ENCODE measurements at places on chromosomes 4 and X.
A peak's percentile ranks its signal among the peaks of the same experiment; 100 is the strongest.

GRCh38 chr4:1345903-1346780 is 866 bp upstream of the UVSSA start:
- peak; percentile 66 for DNase-seq
- peaks cover 7% of the 10 kb centered on the region for H3K4me1 ChIP-seq
- H3K36me3 ChIP-seq, result peaks cover 7% of the 10 kb centered on the region
- H3K4me3 ChIP-seq, result peak overlapping the region; percentile 77
- H3K27me3 ChIP-seq, result no peaks in the 10 kb centered on the region

DNA sequence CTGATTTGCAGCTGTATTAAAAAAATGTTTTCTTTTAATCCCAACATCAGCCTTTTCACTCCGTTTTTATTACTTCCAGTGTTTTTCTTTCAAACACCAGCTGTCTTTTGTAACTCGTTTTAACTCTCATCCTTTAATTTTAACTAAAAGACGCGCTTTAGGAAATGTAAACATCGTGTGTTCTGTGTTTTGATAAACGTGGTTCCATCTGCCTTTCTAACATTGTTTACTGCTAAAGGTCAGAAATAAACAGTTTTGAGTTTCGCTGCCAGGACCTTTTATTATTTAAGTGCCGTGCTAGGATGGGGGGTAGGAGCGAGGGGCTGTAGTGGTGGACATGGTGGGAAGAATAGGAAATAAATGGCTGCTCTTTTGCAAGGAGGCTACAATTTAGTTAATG is 1.5 kb downstream of the N4BP2 start:
- H3K36me3 ChIP-seq, result peaks cover 21% of the 10 kb centered on the region
- peaks cover 23% of the 10 kb centered on the region for H3K4me1 ChIP-seq
- DNase-seq, result no peak
- no peak overlapping the region for H3K27ac ChIP-seq

GRCh38 chr4:6248394-6248793 is 21.3 kb upstream of the WFS1 start:
- no peaks in the 10 kb centered on the region for H3K4me1 ChIP-seq
- H3K27ac ChIP-seq, result no peak overlapping the region
- DNase-seq, result no peak
- H3K4me3 ChIP-seq, result no peak overlapping the region

GRCh38 chr4:154004016-154004415 is 215.1 kb upstream of the SFRP2 start:
- no peak overlapping the region for H3K4me3 ChIP-seq
- H3K36me3 ChIP-seq, result no peaks in the 10 kb centered on the region
- DNase-seq, result no peak

GRCh38 chr4:78781924-78782323 is 5.8 kb downstream of the BMP2K start:
- no peak for DNase-seq
- no peak overlapping the region for H3K27ac ChIP-seq
- H3K4me3 ChIP-seq, result no peak overlapping the region
- no peaks in the 10 kb centered on the region for H3K27me3 ChIP-seq
- no peaks in the 10 kb centered on the region for H3K4me1 ChIP-seq

GRCh38 chr4:41795796-41796385 is 47.4 kb upstream of the PHOX2B start:
- H3K27ac ChIP-seq, result no peak overlapping the region
- no peak overlapping the region for H3K4me3 ChIP-seq
- no peaks in the 10 kb centered on the region for H3K36me3 ChIP-seq
- peaks cover 4% of the 10 kb centered on the region for H3K27me3 ChIP-seq
- DNase-seq, result no peak
- H3K4me1 ChIP-seq, result no peaks in the 10 kb centered on the region

GRCh38 chrX:134180601-134181274 is 56.2 kb upstream of the CCDC160 start:
- peaks cover 6% of the 10 kb centered on the region for H3K27me3 ChIP-seq
- no peak overlapping the region for H3K27ac ChIP-seq
- H3K4me1 ChIP-seq, result no peaks in the 10 kb centered on the region
- no peaks in the 10 kb centered on the region for H3K36me3 ChIP-seq
- no peak overlapping the region for H3K4me3 ChIP-seq

DNA sequence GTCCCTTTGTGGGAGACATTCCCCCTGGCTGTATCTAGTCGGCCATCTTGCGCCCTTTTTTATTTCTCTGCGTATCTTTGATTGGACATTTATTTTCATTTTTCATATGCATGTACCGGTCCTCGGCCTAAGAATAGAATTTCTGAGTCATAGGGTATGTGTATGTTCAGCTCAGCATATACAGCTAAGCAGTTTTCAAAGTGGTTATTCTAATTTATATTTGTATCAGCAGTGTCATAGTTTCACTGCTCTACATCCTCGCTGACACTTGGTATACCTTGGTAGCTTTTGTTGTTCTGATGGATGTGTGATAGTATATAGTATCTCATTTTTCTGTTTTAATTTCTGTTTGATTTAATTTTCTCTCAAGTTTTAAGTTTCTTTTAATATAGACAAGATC is 38.7 kb downstream of the BEX3 start:
- H3K4me3 ChIP-seq, result no peak overlapping the region
- H3K27me3 ChIP-seq, result no peaks in the 10 kb centered on the region
- no peak overlapping the region for H3K27ac ChIP-seq
- H3K36me3 ChIP-seq, result no peaks in the 10 kb centered on the region
